ENCODE measurements at places on chromosomes 16 and 17. TPM values are rescaled to one million over a fixed set of nuclear protein-coding genes. Genes with fewer than 3 reads are reported as not detected.

Gene PRSS33
- total RNA-seq = not detected

Gene NFAT5
- total RNA-seq = 48.8 TPM

Gene COPZ2
- total RNA-seq = not detected

Gene SEZ6L2
- total RNA-seq = 34.2 TPM

Gene MYH11
- 0.51 TPM for total RNA-seq

Gene MPV17L
- 0.26 TPM for total RNA-seq

Gene OTOA
- total RNA-seq = not detected

Gene RPL13
- total RNA-seq = 2,070 TPM

Gene FAM171A2
- total RNA-seq = 53.7 TPM

Data from endothelial cell (in vitro differentiated cells).